Myocyte (in vitro differentiated cells): ENCODE measurements at places on chromosomes 12 and 14. TPM values are rescaled to one million over a fixed set of nuclear protein-coding genes. Genes with fewer than 3 reads are reported as not detected.

The LAG3 gene
- total RNA-seq, result 0.57 TPM in 1 of 2 replicates, not detected in the other

DNA sequence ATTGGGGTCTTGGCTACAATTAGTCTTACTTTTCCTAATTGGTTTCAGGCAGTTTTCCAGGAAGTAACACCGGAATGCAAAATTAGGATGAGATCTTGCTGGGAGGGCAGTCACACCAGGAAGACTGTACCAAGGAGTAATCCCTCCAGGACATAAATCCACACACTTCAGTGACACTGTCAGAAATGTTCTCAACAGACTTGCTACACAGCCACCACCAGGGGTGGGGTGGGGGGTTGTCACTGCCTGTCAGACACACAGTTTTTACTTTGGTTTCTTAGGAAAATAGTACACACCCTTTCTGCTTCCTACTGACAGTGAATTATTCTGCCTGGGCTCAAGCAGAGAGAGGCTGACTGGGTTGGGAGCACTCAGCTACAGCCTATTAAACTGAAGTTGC is 102.9 kb upstream of the CCDC196 start:
- DNase-seq, result no peak

DNA sequence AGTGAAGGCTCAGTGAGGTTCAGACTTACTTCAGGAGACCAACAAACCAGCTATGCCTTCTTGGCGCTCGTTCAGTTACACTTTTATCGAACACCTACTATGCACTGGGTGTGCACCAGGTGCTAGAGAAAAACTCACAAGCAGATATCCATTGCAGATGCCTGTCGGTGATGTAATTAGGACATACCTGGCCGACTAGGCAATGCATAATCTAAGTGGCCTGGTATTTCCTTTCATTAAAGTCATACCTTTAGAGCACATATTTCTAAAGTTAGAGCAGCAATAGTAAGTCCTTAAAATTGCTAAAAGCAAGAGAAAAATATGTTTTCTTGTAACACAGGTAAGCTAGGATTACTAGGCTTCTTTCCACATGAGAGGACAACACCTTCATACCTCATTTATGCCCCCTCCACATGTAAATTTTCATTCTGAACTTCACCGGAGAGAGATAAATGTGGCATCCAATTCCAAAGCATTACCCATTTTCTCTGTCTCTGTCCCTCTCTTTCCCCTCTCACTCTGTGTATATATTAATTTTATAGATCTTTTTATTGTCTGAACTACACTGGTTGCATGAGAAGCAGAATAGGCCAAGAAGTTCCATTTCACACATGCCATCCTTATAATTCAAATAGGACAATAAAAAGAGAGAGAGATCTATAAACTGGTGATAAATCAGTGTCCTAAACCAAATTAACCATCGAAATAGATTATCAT is 242.2 kb downstream of the SPTSSA start:
- no peak for DNase-seq

DNA sequence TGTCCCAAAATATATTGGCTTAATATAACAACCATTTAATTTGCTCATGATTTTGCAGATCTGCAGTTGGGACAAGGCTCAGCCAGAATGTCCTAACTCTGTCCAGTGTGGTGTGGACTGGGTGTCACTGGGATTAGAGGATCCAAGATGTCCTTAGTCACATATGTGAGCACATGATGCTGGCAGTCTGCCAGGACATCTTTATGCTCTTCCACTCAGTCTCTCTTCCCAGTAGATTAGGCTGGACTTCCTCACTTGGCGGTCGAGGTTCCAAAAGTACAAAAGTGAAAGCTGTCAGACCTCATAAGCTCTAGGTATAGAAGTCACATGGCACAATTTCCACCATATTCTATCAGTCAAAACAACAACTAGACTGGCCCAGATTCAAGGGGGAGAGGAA is 167.9 kb upstream of the NTF3 start:
- no peak for DNase-seq
